Bone marrow (tissue), 2 donors: ENCODE measurements at places on chromosomes 12 and 14.

DNA sequence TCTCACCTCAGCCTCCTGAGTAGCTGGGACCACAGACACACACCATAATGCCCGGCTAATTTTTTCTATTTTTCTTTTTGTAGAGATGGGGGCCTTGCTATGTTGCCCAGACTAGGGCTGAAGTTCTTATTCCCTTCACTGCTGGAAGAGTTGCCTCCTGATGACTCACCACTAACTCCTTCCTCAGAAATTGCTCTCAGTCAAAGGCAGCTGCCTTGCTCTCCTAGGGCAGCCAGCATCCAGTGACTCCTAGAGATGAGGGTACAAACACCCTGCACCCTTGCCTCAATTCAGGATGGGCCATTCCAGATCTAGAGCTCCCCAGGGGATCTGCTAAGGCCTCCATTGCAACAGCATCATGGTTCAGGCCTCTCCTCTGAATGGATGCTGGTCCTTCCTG, 54.0 kb upstream of the RASSF8 start:
- DNase-seq: no peak

- DNase-seq: no peak
Measured at GRCh38 chr12:108634341-108634751, 652 bp upstream of the SELPLG start.

DNA sequence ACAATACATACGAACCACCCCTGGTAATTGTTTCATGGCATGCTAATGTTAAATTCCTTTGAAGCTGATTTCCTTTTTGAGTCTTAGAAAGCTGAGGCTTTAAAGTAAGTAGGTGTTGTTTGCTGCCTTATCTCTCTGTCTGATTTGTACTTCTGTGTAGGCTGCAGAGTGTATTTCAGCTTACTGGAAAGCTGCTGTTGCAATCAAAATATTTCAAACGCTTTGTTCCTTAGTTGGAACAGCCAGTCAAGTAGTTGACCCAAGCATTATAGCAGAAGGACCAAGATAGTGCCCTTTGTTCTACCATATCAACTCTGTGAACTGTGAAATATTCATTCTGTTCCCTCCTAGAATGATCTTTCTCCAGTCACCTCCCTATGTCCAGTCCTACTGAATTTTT, 3.1 kb downstream of the PKP2 start:
- no peak for DNase-seq

DNA sequence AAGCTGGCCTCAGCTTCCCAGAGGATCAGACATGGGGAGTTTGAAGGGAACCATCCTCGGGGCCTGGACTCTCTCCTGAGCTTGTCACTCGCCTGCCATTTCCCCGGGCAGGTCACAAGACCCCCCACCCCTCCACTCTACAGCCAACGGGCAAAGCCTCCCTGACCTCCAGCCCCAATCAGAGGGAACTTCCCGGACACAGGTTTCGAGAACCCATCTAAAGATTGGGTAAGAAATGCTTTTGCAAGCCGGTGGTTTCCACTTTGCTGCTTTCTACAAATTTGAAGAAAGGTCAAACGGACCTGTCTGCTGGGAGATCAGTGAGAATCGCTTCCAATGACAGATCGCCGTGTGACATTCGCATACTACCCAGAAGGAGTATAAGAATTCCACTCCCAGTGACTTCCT, 89.6 kb downstream of the SCARB1 start:
- DNase-seq: no peak

GRCh38 chr14:104756477-104757237, 3.7 kb downstream of the SIVA1 start:
- DNase-seq: no peak

DNA sequence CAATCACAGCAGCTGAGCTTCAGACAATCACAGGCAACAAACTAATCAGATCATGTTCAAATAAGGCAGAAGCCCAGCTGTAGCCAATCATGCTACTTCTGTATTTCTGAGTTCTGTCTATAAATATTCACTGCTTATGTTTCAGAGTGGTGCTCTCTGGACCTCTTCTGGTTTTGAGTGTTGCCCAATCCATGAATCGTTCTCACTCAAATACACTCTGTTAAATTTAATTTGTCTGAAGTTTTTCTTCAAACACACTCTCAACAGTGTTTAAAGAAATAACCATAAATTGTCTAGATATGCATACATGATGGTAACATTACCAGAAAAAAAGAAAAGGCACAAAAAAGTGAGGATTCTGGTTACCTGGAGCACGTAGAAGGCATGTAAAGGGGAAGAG, 77.9 kb upstream of the BBS10 start:
- no peak for DNase-seq

DNA sequence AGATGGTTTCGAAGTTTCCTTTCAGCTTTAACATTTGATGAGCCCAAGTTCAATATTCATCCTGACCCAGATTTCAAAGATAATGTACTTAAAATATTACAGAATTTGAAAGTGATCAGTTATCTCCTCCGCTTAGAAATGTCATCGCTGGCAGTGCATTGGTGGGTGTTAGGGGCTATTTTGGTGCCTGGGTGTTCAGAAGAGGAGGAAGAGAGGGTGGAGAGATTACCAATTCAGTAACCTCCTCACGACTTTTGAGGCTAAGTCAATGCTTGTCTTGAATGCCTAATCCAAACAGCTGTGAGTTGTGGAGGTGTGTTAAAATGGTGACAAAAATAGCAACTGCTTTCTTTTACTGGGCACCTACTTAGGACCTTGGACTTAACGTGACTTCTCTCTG, 13.8 kb upstream of the DGLUCY start:
- DNase-seq: no peak

- no peak for DNase-seq
Measured at GRCh38 chr14:92160619-92161018, 38.9 kb downstream of the CPSF2 start.

GRCh38 chr12:96329018-96329417, 71.2 kb downstream of the CDK17 start:
- no peak for DNase-seq

- no peak for DNase-seq
Measured at GRCh38 chr12:103852498-103852997, 11.5 kb upstream of the NT5DC3 start.

DNA sequence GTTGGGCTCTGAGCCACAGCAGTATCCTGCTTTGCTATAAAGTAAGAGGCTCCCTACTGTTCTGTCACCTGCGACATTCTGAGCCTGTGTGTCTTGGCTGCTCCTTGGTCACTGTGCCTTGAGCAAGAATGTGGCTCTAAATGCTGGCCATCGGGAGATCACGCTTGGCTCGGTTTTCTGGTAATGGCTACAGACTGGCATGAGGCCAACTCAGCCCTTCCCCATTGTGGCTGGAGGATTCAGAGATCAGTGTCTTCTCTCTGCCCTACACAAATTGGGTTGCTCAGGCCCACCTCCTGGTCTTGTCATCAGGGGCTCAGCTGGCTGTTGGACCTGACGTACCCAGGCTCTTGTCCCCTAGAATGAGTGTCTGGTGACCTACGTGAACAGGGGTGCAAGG, 94.5 kb downstream of the PLXNC1 start:
- DNase-seq: no peak

DNA sequence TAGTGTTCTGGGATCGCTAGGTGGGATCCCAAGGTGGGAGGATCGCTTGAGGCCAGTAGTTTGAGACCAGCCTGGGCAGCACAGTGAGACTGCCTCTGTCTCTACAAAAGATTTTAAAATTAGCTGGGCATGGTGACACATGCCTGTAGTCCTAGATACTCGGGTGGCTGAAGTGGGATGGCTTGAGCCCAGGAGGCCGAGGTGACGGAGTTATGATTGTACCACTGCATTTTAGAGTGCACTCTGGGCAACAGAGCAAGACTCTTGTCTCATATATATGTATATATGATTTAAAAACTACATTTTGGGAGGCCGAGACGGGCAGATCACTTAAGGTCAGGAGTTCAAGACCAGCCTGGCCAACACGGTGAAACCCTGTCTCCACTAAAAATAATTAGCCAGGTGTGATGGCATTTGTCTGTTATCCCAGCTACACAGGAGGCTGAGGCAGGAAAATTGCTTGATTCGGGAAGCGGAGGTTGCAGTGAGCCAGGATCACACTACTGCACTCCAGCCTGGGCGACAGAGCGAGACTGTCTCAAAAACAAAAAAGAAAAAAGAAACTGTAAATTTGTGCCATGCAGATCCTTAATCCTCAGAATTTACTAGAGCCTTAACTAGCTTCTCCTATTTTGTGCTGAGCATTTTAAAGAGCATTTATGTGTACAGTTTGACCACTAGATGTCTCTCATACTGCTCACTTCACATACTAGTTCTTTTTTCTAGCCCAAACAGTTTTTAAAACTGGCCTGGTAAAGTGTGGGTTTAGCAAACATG, 114.8 kb downstream of the MON2 start:
- peak; percentile 14 for DNase-seq

DNA sequence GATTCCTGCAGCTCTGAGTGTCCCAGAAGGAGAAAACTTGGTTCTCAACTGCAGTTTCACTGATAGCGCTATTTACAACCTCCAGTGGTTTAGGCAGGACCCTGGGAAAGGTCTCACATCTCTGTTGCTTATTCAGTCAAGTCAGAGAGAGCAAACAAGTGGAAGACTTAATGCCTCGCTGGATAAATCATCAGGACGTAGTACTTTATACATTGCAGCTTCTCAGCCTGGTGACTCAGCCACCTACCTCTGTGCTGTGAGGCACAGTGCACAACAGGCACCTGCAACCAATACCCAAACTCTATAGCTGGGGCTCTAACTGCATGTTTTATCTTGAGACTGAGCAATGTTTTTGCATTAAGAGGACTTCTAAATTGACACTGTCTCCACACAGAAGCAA, 379.2 kb upstream of the OR4E1 start:
- DNase-seq: no peak

DNA sequence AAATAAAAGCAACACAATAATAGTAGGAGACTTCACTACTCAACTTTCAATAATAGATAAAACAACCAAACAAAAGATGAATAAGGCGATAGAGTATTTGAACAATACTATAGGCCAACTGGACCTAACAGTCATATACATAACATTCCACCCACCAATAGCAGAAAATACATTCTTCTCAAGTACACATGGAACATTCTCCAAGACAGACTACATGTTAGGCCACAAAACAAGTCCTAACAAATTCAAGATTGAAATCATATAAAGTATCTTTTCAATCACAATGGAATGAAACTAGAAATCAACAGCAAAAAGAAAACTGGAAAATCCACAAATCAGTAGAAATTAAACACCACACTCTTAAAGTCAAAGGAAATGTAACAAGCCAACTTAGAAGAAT, 28.8 kb downstream of the RAD52 start:
- no peak for DNase-seq

- DNase-seq: no peak
Measured at GRCh38 chr14:30872602-30873001, 1.8 kb upstream of the COCH start.

GRCh38 chr12:105819549-105819948, 319.2 kb downstream of the NUAK1 start:
- no peak for DNase-seq

DNA sequence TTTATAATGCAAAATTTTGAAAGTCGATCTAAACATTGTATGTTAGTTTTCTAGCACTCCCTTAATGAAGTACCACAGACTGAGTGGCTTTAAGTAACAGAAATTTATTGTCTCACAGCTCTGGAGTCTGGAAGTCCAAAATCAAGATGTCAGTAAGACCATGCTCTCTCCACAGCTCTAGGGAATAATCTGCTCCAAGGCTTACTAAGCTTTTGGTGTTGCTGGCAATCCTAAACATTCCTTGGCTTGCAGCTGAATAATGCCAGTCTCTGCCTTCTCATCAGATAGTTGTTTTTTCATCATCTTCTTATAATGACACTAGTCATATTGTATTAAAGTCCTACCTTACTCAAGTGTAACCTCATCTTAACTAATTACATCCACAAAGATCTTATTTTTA, 102.2 kb downstream of the RASSF9 start:
- no peak for DNase-seq

DNA sequence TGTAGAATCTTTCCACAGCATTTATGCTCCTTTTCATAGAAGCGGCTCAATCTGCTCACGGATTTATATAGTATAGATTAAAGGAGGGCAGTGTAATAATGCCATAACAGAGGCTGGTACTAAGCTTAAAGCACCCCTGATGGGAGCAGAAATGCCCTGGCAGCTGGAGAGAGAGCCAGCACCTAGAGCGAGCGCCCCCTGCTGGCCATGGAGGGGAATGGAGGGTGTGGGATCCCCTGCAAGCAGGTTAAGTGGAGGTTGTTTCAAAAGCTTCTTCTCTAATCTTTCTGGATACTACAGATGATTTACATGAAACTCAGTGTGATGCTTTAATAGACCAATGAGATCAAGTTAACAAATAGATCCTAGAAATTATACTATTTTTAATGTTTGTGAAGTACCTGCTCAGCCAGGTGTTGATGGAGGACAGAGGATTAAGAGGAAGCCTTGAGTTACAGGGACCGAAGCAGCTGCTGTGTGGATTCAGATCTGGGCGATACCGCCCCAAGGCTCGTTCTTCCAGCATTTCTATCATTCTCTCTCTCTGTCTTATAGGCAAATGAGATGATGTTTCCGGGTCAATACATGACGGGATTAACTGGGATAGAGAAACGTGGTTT, 1519.3 kb upstream of the TMEM132C start:
- DNase-seq: peak; percentile 9

- no peak for DNase-seq
Measured at GRCh38 chr14:73662487-73662943, 17.7 kb downstream of the DNAL1 start.

- no peak for DNase-seq
Measured at GRCh38 chr14:30990770-30991169, 34.7 kb upstream of the AP4S1 start.

- no peak for DNase-seq
Measured at GRCh38 chr12:46919666-46920400, 94.0 kb upstream of the SLC38A4 start.

DNA sequence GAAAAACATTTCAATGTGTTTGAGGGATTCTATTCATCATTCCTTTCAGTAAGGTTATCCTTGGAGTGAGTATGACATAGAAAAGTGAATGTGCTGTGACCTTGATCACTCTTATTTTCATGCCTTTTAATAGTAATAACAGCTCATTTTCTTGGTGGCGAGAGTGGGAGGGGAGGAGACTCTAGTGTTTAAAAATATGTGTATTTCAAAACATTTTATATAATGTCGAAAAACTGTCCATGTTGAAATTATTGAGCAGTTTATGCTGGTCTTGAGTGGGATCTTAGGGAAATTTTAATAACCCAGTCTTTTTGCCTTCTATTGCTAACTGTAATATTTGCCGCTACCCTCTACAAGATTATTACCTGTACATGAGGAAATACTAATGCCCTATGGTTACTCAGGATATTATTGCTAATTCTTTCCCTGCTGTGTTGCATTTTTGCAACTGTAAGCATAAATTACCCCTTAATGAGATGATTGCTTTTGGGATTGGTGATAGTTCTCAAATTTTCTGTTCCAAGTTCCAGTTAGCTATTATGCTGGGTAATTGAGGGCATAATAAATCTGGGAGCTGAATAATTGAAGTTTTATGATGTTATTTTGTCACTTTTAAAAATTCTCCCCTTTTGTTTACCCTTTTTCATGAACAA, 21.9 kb downstream of the ATF7IP start:
- DNase-seq: no peak

GRCh38 chr12:54277823-54278276, 2.1 kb downstream of the CBX5 start:
- no peak for DNase-seq
